ENCODE measurements at places on chromosomes 7 and 10.

GRCh38 chr10:124640538-124641231 lies 103.5 kb downstream of the FAM53B start:
- no peak for DNase-seq

DNA sequence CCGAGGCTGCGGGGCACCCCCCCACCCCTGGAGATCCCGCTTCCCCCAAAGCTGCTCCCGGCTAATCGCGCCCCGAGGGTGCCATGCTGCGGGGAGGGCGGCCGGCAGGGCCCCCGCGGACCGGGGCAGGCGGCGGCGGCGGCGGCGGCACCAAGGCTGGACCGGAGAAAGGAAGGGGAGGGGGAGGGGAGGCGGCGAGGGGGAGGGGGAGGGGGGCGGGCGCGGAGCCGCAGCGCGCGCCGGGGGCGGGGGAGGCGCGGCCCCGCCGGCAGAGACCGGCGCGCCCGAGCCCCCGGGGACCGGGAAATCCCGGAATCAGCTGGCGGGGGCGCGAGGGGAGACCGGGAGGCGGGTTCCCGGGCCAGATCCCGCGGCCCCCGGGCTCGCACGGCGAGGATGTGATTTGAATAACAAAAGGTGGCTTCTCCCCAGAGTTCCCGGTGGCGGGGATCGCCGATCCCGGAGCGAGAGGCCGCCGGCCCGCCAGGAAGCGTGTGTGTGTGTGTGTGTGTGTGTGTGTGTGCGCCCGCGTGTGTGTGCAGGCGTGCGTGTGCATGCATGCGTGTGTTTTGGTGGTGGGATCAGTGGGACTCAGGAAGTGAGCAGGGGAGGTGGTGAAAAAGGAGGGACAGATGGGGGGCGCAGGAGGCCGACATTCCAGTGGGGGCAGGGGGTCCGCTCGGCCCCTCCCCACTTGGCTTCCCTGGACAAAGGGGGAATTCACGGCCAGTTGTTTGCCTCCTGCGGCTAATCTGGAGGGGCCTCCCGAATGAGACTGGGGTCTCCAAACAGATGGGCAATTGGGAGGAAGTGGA lies 99.5 kb downstream of the HIP1 start:
- DNase-seq = peak; percentile 30

DNA sequence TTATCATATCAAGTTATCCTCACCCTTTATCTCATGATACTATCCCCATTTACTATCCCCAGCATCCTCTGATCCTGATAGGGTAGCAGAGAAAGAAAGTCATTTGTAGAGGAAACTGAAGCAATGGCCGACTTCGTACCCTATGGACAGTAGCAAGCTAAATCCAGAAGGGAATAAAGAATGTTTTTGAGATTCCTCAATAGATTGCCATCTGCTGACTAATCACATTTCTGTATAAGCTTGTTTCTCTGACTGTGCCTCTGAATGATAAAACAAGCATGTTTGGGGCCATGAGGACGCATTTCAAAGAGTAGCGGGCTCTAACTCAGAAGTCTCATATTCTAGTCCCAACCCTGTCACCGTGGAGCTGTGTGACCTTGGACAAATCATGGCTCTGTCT lies 13.2 kb upstream of the FAM107B start:
- peak; percentile 24 for DNase-seq

DNA sequence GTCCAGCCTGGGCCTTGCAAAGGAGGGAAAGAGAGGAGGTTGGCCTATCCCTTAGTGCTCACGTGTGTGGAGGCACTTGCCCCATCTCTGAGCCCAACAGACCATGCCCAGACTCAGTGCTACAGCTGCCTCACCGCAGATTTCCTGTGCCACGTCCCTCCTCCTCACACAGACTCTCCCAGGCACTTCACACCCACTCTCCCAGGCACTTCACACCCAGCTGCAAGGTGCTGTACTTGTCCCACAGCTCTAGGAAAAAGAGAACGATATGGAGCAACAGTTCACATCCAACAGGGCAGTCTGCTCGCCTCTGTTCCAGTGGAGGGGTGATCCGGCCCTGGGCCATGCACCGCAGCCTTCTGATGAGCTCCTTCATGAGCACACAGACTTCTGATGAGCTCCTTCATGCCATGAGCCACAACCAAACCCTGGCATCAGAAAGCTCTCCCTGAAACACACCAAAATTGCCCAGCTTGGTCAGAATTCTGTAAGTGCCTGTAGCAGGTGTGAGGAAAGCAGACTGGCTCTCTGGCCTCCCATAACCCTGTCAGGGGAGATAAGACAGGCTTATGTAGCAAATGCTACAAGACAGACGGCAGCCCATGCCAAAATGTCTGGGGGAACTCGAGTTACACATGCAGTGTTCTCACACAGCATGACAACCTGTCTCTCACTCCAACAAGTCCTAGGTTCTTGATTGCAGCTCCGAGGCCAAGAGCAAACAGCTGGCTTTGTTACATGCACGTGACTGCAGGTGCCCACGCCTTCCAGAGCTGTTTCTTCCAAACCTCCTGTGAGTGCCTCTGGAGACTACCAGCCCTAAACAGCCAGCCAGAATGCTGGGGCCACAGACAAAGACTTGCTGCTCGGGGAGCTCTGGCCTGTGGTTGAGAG lies 348.5 kb downstream of the GRID1 start:
- no peak for DNase-seq

- DNase-seq = peak; percentile 82
Observed at GRCh38 chr10:104318810-104319741, 19.2 kb downstream of the ITPRIP start.

GRCh38 chr7:5294169-5294987 lies 11.6 kb downstream of the SLC29A4 start:
- DNase-seq = no peak

DNA sequence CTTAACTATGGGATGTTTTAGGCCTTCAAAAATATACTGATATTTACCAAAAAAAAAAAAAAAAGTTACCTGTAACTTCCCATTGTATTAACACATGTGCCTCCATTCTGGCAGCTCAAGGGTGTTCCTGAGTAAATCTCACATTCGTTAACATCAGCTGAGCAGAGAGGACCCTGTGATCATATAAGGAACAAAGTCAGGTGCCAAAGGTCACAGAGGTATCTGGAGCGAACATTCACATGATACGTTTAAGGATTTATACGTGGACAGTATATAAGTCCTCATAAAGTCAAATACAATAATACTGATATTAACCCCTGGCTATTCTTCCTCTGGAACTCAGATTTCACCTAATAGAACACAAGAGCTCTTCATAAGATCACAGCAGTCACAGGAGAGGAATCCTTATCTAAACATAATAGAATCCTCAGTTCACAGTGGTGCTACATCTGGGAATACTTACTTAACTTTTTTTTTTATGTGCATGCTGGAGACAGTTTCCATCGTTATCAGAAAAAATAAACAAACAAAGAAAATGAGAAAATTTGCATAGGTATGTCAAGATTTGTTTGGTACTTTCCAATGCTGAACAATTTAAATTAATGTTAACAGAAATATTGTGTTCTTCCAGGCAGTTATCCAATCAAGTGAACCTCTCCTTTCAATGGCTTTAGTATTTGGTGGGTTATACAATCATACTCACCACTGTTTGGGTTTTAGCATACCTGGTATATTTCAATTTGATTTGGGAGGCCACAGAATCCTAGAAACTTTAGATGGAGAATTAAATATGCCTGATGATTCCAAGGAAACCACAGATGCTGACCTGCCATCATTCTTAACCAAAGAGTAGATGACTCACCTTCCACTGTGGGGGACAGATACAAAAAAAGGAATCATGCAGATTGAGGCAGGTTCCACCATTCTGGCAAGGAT lies 6.6 kb downstream of the CUBN start:
- DNase-seq = peak; percentile 71

GRCh38 chr7:148371280-148371937 lies 219.2 kb upstream of the C7orf33 start:
- DNase-seq = no peak

DNA sequence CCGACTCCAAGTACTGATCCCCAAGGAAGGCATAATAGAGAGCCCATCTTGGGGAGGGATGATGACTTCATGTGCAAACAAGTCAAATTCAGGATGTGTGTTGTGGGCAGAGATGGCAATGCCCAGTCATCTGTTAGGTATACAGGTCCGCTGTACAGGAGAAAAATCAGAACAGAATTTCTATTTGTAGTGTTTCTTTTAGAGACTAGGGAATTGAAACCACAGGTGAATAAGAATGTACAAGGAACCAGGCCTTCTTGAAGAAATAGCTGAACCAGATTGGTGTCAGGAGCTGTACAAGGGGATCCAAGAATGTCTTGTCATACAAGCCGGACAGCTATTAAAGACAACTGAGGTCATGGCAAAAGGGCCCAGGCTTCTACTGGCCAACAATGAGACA lies 147.9 kb downstream of the PFKFB3 start:
- DNase-seq = no peak

GRCh38 chr10:114575417-114576131 lies 82.5 kb downstream of the ABLIM1 start:
- DNase-seq = no peak

DNA sequence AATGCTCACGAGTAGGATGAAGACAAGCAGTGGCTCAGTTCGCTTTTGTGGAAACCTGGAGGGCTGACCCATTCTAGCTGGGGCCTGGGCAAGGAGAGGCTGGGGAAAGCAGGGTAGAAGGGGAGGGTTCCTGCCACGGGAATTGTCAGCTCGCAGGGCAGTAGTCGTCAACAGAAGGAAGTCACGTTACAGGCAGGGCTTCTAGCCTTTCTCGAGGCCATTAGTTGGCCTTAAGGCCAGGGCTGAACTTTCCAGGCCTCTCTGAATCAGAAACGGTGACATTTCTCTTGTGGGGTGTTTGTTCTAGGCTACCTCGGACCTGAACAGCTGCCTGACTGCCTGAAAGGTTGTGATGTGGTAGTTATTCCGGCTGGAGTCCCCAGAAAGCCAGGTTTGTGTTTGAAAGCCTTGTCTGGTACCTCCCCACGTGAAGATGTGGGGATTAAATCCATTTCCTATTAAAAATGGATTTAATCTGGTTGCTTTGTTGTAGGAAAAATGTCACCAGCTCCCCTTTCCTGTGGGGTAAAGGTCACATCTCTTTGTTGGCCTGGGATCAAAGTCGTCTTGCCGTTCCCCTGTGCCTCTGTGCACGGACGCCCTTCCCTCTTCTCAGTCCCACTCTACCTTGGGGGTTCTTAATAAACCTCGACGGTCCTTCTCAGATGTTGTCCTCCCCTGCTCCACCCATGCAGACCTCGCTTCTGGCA lies 9.4 kb downstream of the MDH2 start:
- DNase-seq = no peak

- DNase-seq = peak; percentile 41
Observed at GRCh38 chr10:103667356-103667755, 173.9 kb downstream of the NEURL1 start.

GRCh38 chr10:59734014-59734462 lies 19.2 kb downstream of the MRLN start:
- no peak for DNase-seq

GRCh38 chr10:12022580-12023257 lies 19.9 kb downstream of the UPF2 start:
- no peak for DNase-seq

- DNase-seq = no peak
Observed at GRCh38 chr10:91171485-91171884, 49.0 kb upstream of the PCGF5 start.

DNA sequence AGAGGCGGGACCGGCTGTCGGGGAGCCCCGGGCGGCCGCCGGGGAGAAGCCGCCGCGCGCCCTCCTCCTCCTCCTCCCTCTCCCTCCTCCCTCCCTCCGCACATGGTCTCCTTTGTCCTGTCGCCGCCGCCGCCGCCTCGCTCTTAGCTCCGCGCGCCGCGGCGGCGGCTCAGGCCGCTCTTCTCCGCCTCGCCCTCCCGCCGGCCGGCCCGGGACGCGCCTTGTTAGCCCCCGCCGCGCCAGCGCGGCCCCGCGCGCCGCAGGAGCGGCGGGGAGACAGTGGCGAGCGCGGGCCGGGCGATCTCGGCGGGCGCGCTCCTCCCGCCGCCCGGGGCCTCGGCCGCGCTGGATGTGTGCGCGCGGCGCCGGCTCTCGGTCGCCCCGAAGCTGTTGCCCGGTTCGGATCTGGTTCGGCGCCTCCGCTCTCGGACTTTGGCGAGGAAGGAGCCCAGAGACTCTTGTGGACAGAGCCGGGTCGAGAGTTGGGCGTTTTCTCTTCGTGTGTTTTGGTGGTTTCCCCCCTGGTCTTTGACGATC lies 437.4 kb upstream of the GALNT17 start:
- DNase-seq = peak; percentile 46

GRCh38 chr7:910441-910861 lies 34.1 kb downstream of the GET4 start:
- no peak for DNase-seq

DNA sequence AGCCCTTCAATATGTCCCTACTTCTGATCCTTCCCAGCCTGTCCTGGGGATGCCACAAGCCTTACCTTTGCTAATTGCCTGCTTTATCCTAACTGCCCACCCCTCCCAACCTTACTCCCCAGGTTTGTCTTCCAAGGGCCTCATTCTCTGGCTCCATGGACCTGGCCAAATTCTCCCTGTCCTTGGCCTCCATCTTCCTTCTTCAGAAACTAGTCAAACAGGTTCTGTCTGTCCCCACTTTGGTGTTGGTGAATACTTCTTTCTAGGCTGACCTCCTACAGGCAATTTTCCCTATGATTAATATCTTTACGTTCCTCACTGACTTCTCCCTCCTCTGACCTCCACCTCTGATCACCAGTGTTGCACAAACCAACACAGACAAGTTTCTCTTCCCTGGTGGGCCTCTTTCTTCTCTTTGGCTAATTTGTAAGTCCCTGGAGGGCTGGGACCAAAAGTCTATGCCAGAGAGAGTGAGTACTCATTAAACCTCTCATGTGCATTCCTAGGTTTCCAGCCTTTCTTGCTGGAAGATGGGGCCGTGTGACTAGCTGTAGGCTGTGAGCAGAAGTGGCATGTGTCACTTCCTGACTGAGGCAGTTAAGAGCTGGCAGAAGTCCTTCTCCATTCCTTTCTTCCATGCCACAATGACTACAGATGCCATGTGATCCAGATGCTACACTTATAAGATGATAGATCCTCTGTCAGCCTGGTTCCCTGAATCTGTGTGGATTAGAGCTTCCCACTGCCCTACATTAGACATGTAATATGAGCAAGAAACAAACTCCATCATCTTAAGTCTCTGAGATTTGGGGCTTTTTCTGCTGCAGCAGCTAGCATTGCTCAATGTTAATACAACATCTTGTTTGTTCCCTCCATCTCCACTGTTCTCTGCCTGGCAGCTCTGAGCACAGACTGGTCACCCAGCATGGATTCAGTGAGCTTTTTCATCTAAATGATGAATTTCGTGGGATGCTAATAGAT lies 382.7 kb downstream of the RPS24 start:
- peak; percentile 12 for DNase-seq

Data from iris pigment epithelial cell (primary cell).